ENCODE measurements at places on chromosomes 16 and 17. TPM values are rescaled to one million over a fixed set of nuclear protein-coding genes. Genes with fewer than 3 reads are reported as not detected.
A peak's percentile ranks its signal among the peaks of the same experiment; 100 is the strongest.

DNA sequence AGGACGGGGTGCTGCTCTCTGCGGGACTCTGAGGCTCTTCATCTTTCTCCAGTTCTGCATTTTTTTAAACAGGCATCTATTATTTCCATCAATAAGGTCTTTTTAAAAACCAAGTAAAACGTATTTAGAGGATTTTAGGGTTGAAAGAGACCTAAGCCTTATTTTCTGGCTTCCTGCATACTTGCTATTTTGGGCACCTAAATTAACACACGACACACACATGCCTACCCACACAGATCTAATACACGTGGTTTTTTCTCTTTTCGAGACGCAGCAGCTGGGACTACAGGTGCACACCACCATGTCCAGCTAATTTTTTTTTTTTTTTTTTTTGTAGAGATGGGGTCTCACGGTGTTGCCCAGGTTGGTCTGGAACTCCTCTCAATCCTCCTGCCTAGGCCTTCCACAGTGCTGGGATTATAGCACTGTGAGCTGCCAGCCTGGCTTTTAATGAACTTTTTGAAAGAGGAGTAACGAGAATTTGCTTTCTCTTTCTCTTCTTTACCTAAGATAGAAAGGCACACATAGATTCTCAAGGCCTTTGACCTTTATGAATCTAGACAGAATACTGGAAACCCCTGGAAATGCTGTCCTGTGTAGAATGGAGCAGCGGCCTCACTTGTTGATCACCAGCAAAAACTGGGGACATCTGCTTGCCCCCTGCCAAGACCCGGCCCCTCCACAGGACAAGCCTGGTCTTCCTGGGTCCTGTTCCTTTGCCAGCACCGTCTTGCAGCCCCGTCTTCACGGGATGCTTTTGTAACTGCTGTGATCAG, 13.8 kb downstream of the DNAAF8 start:
- DNase-seq = no peak

DNA sequence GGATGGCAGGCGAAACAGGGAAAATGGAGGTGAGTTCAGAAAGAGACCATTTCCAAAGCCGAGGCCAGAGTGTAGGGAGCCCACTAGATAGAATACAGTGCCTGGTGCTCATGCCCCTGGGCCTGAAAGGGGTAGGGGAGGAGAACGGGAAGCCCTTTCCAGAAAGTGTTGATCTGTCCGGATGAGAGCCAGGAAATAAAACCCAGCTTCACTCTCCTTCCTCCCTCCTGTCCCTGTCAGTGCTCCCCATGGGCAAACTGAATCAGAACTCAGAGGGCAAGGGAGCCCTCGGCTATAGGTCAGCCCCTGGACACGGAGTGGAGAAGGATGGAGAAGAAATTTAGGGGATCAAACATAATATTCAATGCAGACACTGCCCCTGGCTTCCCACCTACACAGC, 57.7 kb upstream of the RPL38 start:
- DNase-seq = no peak

DNA sequence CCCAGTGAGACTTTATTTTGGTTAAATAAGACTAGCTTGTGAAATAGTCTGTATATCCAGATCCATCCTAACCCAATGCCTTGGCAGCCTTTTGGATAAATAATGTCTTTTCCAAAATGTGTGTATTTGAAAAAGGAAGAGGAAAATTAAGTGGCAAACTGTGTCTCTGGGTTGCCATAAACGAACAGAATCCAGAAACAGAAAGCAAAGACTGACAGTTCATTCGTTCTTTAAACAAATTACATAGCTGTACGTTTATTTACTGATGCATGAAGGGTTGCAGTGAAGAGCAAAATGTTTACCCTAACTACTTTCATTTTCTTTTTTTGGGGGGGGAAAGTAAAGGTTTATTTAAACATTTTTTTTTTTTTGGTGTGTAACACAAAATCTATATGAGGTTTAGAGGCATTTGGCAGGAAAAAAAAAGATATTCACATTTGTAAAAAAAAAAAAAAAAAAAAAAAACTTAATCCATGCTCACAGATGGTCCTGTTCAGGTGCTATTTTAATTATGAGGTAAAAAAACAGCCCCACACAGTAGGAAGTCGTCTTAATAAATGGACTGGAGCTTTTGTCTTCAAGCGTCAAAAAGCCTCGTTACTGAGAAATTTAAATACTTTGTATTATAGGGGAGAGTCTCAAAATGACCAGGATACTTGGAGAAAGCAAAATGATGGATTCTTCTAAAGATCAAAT, 245.9 kb downstream of the FTO start:
- DNase-seq = no peak

GRCh38 chr17:15965528-15965927, 20.6 kb downstream of the ADORA2B start:
- DNase-seq = no peak

Gene ALOX12
- not detected for polyA plus RNA-seq

DNA sequence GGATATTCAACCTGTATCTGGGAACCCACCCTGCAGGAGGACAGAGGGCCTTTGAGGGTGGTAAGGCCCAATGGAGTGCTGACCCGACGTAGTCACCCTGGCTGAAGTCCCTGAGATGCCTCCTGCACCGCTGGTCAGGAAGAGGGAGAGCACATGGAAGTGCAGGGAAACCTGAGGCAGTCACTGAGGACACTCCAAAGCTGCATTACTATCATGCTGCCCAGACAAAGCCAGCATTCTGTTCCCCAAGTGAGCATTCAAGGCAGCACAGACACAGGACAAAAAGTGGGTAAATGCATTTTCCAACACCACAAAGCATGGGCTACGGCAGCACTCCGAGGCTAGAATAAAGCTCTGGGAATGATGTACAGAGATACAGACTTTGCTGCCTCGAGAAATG, 46.8 kb upstream of the BCAR1 start:
- no peak for DNase-seq

- DNase-seq = no peak
Measured at GRCh38 chr17:63171428-63172393, 205.7 kb downstream of the TANC2 start.

Gene PPY
- not detected for polyA plus RNA-seq

DNA sequence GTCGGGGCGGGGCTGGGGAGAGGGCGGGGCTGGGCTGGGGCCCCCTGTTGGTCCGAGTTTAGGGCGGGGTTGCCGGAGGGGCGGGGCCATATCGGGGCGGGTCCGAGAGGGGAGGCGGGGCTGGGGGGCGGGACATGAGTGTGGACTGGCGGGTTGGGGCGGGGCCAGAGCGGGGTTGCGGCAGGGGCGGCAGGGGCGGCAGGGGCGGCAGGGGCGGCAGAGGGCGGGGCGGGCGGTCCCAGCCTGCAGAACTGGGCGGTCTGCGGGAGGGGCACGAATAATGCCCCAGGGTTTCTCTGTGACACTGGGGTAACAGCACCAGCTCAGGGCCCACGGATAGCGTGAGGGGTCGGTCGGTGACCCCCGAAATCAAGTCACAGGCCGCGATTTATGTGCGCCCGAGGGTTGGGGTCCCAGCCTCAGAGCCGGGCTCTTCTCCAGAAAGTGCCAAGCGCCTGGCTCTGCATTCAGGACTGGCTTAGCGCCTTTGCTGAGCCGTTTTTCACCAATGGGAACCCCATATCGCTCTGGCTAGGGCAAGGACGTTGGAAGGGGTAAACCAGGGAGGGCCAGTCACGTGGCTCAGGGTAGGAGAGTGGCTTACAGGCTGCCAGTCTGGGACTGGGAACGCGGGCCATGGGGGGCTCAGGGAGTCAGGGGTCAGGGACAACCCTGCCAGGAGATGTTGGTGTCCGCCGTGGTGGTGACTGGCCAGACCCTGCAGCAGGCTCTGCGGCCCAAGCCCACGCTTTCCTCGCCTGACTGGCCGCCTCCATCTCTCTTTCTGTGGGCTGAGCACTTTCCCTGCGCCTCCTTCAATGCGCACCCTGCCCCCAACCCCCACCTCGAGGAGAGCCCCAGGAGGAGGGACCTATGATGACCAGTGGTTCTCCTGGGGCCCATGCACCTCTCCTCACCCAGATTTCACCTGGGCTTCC, 1.2 kb upstream of the METTL26 start:
- peak; percentile 91 for DNase-seq

Gene PLA2G10
- 0.37 TPM for polyA plus RNA-seq

Gene NCBP3
- 36.6 TPM for polyA plus RNA-seq

- no peak for DNase-seq
Measured at GRCh38 chr17:81037026-81037797, 2.3 kb downstream of the BAIAP2 start.

DNA sequence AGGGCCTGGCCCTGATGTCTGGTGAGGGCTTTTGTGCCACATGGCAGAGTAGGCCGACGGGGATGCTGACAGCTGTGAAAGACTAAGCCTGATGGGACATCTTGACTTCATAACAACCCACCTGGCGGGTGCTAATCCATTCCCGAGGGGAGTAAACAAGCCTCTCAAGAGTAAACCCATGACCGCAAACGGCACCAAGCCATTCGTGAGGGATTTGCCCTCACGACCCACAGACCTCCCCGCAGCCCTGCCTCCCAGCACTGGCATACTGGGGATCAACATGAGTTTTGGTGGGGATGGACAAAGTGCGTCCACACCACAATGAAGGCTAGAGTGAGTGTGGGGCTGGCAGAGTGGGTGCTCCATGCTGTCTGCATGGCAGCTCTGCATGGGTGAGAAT, 11.7 kb downstream of the RNF213 start:
- DNase-seq = no peak

GRCh38 chr17:48792033-48792798, 24.8 kb downstream of the TTLL6 start:
- DNase-seq = no peak

GRCh38 chr17:70295731-70296130, 126.4 kb downstream of the KCNJ2 start:
- DNase-seq = no peak

Gene KCNH6
- polyA plus RNA-seq = not detected

DNA sequence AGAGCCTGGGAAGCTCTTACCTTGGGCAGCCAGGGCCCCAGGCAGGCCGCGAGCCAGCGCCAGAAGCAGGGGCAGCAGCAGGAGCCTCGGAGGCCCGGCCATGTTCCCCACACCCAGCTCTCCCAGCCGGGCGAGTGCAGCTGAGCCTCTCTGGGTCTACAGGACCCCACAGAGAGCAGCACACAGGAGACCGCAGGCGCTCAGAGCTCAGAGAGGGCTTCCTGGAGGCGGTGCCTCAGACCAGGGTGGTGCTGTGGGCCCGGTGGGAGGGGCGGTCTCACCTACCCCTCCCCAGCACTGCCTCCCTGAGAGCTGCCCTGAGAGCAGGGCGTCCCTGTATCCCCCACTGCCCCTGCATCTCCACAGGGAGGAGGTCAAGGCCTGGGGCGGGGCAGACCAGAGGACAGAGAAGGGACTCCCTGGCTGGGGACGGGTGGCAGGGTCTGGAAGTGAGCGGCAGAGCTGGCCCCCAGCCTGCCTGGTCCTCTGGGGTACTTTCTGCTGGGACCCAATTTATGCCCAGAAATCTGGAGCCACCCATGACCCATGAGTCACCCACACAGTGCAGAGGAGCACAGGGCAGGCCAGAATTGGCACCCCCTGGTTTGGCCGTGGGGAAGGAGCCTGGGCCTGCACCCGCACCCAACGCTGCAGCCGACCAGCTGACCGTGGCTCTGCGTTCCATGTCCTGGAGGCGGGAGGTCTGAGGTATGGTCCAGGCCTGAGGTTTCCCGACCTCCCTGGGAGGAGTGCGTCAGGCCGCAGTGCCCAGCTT, at the start of gene CD7:
Gene CD7 (minus strand): TSS at position 215 of the 775 bp plus-strand sequence. CDS start 113 bp downstream, at position 102.
- DNase-seq = no peak

Gene OR3A2
- polyA plus RNA-seq = not detected

DNA sequence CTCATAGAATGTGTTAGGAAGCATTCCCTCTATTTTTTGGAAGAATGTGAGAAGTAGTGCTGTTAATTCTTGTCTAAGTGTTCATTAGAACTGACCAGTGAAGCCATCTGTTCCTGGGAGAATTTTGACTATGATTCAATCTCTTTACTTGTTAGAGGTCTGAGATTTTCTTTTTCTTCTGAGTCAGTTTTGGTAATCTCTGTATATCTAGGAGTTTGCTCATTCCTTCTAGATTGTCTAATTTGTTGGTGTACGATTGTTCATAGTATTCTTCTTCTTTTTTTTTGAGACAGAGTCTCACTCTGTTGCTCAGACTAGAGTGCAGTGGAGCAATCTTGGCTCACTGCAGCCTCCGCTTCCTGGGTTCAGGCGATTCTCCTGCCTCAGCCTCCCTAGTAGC, 20.4 kb downstream of the NFATC3 start:
- DNase-seq = no peak

- no peak for DNase-seq
Measured at GRCh38 chr16:4337540-4338088, 13.5 kb downstream of the PAM16 start.

Gene RNF157
- polyA plus RNA-seq = 6.6 TPM

GRCh38 chr16:51919736-51920135, 627.2 kb downstream of the TOX3 start:
- DNase-seq = no peak

Gene THAP11
- 30.0 TPM for polyA plus RNA-seq

Data from A549 (cell line).